C1 segment of cervical spinal cord (tissue), 14 donors: ENCODE measurements at places on chromosomes 16 and 17.
A peak's percentile ranks its signal among the peaks of the same experiment; 100 is the strongest.

DNA sequence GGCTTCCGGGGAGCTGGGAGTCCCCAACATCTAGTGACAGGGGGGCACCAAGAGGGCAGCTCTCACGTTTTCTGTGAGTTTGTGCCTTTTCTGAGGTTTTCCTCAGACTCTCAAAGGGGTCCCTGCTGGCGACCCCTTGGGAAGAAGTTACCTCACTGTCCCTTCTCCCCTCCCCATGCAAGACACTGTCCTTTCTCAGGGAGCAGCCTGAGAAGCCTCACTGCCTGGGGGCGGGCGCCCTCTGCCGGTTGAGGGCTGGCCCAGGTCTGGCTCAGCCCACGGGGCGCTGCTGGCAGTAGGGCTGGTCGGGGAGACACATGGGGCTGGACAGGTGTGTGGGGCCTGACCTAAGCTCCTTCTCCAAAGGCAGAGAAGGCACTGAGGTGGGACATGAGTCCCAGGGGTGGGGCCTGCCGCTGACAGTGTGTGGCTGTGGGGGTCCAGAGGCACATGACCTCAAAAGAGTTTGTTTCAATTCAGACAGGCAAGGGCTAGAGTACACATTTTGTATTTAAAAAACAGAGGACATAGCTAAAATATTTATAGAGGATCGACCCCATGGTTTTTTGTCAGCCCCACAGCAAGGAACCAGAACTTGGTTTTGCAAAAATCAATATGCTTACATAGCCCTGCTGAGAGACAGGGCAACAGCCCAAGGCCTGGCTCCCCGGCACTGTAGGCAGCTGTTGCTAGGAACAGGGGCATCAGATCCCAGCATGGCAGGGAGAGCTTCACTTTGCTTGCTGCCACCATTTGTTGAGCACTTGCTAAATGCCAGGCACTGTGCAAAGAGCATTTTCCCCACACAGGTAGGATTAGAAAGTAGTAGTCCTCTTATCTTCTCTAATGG, 18.5 kb upstream of the ALDH3A1 start:
- peak; percentile 84 for DNase-seq

- DNase-seq, result no peak
These were observed 80.2 kb upstream of the STAC2 start for GRCh38 chr17:39305978-39306377.

GRCh38 chr16:89437991-89438390, 52.4 kb downstream of the ANKRD11 start:
- no peak for DNase-seq

- DNase-seq, result no peak
These were observed 13.2 kb upstream of the ASGR1 start for GRCh38 chr17:7192271-7192937.

- DNase-seq, result no peak
These were observed 11.2 kb downstream of the METTL22 start for GRCh38 chr16:8632675-8633182.

GRCh38 chr17:81030741-81031565, 4.0 kb upstream of the BAIAP2 start:
- DNase-seq, result no peak

GRCh38 chr16:87470332-87470731, 22.5 kb downstream of the ZCCHC14 start:
- no peak for DNase-seq

GRCh38 chr17:77273397-77274085, 132.8 kb downstream of the SEC14L1 start:
- DNase-seq, result no peak

GRCh38 chr16:48813485-48813884, 203.5 kb upstream of the N4BP1 start:
- DNase-seq, result no peak

- peak; percentile 7 for DNase-seq
These were observed 37.1 kb downstream of the YWHAE start for GRCh38 chr17:1362964-1363363.

- DNase-seq, result no peak
These were observed 19.4 kb downstream of the CIAPIN1 start for GRCh38 chr16:57427824-57428223.

DNA sequence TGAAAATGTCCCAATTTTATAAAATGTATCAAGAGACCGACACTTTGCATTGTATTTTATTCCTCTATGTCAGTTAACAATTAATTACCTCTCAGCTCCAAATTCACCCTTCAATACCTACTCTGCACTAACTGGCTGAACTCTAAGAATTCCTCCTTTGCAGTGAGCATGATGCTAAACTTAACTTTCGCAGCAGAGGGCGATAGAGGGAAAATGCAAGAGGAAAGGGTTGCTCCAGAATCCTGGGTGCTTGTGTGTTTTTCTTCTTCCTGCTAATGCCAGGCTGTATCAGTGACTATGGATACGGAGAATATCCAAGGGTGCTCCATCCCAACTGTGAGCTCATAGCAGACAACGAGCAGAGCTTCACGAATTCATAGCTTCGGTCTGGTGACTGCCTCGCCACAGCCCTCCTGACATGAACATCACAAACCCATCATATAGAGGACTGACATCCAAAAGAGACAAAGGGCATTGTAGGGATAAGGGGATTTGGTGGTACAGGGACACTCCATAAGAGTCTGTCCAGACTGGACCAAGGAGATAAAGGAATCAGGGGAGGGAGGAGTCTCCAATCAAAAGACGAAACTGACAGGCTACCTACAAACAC, 172.9 kb downstream of the STX8 start:
- DNase-seq, result no peak

- DNase-seq, result no peak
These were observed 388.5 kb upstream of the CA10 start for GRCh38 chr17:52546990-52547389.

- no peak for DNase-seq
These were observed 170.8 kb upstream of the ASIC2 start for GRCh38 chr17:33463887-33464286.

GRCh38 chr17:31314782-31315100, 887 bp upstream of the EVI2B start:
- DNase-seq, result no peak

GRCh38 chr16:59324462-59324861, 590.3 kb upstream of the GOT2 start:
- DNase-seq, result no peak

DNA sequence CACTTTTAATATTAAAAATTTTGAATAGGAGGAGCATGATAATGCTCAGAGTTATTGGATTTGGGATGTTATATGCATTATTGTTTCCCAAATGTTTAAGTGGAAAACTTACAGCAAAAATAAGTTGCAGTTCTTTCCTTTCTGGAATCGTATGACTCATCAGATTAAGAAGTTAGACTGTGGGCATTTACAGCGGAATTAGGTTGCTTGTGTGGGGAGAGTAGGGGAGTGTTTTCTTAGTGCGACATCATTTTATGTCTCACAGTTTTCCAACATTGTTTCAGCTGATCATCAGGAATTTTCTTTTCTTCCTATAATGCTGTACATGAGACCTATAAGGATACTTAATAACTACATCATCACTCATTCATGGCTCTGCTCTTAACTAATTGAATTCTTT, 1631.8 kb downstream of the CDH8 start:
- no peak for DNase-seq

DNA sequence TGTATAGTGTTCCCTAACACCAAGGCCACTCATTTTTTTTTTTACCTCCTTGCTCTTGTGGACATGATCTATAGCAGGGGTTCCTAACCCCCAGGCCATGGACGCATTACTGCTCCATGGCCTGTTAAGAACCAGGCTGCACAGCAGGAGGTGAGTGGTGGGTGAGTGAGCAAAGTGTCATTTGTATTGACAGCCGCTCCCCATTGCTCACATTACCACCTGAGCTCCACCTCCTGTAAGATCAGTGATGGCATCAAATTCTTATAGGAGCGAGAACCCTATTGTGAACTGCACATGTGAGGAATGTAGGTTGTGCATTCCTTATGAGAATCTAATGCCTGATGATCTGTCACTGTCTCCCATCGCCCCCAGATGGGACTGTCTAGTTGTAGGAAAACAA, 342.0 kb downstream of the SOX9 start:
- no peak for DNase-seq

- DNase-seq, result peak; percentile 4
These were observed 12.1 kb downstream of the CD300A start for GRCh38 chr17:74478420-74479100.

DNA sequence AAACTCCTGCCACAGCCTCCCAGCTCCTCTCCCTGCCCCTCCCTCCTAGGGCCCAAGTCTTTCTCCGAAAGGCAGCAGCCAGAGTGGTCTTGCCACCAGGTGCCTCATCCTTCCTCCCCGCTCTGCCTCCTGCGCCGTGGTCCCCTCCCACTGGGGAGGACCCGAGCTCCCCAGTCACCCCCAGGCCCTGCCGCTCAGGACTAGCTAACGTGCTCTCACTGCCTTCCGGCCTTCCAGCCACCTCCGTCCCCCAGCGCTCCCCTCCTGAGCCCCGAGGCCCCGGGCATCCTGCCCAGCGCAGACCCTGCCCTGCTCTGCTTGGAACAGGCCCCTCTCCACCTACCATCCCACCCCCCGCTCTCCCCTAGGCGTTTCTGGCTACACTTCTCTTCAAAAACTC, 19.4 kb upstream of the COL1A1 start:
- no peak for DNase-seq

- no peak for DNase-seq
These were observed 3.0 kb upstream of the QPRT start for GRCh38 chr16:29675811-29676643.

DNA sequence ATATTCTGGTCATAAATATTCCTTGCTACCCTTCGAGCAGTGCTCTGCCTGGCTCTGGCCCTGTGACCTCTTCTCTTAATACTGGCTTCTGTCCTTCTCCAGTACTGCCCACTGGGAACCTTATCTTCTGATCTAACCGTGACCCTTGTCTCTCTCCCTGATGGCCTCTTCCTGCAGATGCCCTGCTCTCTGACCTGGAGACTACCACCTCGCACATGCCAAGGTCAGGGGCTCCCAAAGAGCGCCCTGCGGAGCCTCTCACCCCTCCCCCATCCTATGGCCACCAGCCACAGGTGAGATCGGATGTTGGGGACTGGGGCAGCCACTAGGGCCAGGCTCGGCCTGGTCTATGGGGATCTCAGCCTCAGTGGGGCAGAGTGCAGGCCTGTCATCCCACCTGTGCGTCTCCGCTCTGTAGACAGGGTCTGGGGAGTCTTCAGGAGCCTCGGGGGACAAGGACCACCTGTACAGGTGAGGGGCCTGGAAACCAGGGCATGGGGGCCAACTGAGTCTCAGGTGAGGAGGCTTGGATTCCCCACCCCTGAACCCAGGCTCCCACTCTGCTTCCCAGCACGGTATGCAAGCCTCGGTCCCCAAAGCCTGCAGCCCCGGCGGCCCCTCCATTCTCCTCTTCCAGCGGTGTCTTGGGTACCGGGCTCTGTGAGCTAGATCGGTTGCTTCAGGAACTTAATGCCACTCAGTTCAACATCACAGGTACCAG, 1.5 kb downstream of the TGFB1I1 start:
- DNase-seq, result no peak

- no peak for DNase-seq
These were observed 350.1 kb upstream of the KIF2B start for GRCh38 chr17:53472586-53472985.

GRCh38 chr17:19727501-19728078, 11.2 kb upstream of the SLC47A2 start:
- peak; percentile 63 for DNase-seq

GRCh38 chr16:52101246-52101645, 445.7 kb downstream of the TOX3 start:
- DNase-seq, result no peak

DNA sequence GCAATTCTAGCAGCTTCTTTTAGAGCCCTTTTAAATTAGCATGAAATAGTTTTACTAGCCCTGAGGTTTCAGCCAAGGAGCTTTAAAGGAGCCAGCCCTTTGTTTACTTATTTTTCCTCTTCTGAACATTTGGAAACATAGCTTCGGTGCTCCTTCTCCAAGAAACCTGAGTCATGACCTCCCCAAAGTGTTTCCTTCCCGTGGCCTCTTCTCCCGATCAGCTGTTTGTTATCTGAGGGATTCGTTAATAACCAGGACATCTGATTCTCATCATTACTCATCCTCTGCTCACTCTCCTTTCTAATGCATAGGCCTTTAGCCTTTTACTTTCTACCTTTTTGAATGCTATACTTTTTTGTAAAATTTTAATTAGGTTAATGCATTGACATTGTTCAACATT, 204.5 kb downstream of the WWOX start:
- no peak for DNase-seq

DNA sequence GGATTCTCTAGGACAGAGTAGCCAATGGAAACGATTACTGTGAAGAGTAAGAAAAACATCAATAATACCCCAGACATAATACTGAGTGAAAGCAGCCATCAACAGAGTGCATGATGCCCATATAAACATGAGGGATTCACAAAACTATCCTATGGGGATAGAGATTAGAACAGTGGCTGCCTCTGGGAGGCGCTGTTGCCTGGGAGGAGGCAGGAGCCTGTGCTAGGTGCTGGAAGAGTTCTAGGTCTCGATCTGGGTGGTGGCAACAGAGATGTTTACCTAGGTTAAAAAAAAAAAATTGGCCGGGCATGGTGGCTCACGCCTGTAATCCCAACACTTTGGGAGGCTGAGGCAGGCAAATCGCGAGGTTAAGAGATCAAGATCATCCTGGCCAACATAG, 7.9 kb downstream of the FA2H start:
- DNase-seq, result no peak

DNA sequence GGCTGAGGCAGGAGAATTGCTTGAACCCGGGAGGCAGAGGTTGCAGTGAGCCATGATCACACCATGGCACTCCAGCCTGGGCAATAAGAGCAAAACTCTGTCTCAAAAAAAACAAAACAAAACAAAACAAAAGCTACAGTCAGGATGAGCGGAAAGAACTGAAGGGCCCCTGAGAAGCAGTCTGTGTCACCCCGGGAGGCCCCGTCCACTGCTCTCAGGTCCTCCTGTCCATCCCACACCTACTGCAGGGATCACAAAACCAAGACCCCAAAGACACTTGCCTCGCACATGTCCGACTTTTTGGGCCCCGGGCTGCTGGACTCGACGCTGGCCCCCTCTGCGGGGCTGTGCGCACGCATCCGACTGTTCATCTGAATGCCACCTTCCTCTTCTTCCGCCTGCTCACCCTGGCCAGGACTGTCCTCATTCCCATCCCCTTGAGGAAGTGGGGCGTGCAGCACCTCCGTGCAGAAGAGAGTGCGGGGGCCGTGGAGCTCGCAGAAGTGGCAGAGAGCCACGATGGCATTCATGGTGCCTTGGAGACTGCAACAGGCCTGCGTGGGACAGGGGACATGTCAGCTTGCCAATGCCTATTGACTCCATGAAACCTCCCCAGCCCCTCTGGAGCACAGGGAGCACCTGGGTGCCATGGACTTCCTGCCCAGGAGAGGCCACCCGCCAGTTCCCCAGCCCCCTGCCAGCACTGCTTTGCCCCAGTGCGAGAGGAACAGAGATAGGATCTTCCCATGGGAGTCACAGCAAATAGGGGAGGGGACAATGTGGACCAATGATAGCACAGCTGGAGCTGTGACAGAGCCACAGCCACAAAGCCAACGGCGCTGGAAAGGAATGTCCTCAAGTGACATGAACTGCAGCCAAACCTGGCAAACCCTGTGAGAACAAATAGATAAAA, 9.1 kb downstream of the FLCN start:
- DNase-seq, result peak; percentile 14

GRCh38 chr16:85421338-85422195, 191.6 kb upstream of the GSE1 start:
- DNase-seq, result no peak

GRCh38 chr17:44284024-44284400, 16.1 kb upstream of the SLC4A1 start:
- DNase-seq, result no peak
